Esophagus muscularis mucosa (tissue), 4 donors: ENCODE measurements at places on chromosomes 16 and 17. TPM values are rescaled to one million over a fixed set of nuclear protein-coding genes. Genes with fewer than 3 reads are reported as not detected.

ZNF768 gene
- 78.1 TPM for total RNA-seq

RAMP2 gene
- total RNA-seq = 45.2 TPM

PIGQ gene
- 46.4 TPM for total RNA-seq

FBXL16 gene
- 1.2 TPM for total RNA-seq

ALOX15B gene
- 1.3 TPM for total RNA-seq

CES1 gene
- total RNA-seq = 6.7 TPM

KRT9 gene
- total RNA-seq = not detected

CLEC3A gene
- 0.42 TPM for total RNA-seq

DNA sequence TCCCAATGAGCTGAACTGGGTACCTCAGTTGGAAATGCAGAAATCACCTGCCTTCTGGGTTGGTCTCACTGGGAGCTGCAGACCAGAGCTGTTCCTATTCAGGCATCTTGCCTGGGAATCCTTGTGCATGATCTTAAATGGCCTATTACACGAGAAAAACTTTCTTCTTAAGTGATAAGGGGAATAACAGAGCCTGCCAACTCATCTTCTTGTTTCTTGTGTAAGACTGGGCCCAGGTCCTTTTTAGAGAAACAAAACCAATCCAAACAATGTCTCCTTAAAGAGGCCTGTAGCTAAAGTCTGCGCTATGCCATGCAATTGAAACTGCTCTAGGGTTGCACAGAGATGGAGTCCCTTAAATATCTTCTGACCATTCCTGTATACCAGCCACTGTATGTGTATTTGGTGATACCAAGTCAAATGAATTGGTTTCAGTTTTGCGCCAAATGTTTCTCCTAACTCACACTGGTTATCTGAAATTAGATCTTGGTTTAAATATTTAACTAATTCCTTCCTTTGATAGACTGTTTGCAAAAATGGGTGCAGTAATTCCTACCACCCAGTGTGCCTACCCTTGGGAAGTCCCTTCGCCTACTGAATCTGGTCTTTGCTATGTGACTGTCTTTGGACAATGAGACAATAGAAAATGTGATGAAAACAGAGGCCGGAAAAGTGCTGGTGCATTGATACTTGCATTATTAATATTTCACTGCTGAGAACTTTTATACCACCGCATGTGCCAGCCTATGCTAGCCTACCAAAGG is 6.5 kb upstream of the CCL23 start:
- DNase-seq = no peak

- no peak for DNase-seq
Measured at GRCh38 chr16:1290063-1290501, 19.4 kb upstream of the UBE2I start.

DNA sequence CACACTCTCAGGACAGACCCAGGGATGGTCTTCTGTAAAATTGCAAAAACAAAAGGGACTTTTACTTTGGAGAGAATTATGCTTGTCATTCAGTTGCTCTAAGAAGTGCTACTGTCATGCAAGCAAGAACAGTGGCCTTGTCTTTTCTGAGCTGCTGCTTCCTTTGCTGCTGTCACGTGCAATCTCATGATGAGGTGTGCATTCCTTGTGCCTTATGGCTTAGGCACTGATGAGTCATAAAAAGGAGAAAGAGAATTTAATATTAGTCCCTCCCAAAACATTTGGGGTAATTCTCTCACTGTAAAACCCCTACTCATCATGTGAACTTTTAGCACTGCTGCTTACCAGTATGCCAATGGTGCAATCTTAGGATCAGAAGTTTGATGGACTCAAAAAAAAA is 2051.3 kb downstream of the TP53TG3F start:
- no peak for DNase-seq

- DNase-seq = no peak
Measured at GRCh38 chr16:75044800-75045361, 46.1 kb downstream of the ZNRF1 start.

- no peak for DNase-seq
Measured at GRCh38 chr17:2911755-2912111, 115.5 kb downstream of the RAP1GAP2 start.

DNA sequence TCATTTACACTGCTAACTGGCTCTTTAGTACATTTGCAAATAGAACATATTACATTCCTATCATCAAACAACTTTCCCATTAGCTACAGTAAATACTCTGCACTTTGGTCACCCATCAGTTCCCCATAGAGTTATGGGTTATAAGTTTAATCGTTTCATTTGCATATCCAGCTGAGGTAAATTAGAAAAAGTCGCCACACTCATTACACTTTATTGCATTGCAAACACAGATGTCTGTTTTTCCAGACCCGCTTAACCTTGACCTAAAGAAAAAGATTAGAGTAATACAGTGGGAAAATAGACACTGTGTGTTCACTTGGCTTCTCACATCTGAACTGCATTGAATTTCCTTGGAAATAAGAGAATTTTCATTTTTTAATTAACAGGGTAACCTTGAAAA is 213.1 kb upstream of the PSMD7 start:
- no peak for DNase-seq

DNA sequence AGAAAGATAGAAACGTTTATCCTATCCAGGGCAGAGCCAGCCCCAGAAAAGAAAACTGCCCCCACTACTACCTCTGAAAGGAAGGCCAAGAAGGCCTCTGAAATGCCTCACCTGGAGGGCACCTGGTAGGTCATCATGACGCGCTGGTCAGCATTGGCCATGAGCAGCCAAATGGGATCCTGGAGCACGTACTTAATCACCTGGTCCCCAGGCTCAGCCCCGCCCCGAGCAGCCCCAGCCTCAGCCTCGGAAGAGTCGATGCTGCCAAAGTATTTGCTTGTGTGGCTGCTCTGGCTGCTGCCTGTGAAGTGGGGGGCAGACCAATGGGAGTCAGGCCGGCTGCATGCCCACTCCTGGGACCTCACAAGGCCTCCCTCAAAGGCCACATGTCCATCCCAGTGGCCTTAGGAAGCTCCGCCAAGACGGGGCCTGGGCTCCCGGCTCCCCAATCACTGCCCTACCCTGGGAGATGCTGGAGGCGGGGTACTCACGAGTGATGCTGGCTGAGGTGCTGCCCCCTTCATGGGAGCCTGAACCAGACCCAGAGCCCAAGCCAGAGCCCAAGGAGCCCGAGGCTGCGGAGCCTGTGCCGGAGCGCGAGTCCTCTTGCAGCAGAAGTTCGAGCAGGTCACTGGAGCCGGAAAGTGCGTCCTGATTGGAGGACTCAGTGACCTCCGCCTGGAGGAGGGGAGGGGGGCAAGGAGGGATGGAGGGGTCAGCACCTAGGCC is 9.9 kb downstream of the PER1 start:
- DNase-seq = no peak

DNA sequence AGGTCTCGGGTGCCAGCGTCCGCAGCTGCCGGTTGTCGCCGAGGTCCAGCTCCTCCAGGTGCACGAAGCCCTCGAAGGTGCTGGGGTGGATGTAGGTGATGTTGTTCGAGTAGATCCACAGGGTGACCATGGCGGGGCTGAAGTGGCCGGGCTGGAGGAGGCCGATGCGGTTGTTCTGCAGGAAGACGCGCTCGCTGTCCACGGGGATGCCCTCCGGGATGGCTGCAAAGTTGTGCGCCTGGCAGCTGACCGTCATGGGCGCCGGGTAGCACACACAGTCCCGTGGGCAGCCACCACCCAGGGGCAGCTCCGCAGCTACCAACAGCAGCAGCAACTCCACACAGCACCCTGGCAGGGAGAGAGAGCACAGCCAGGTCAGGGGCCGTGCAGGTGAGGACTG is 87.7 kb downstream of the RTN4RL1 start:
- no peak for DNase-seq

DNA sequence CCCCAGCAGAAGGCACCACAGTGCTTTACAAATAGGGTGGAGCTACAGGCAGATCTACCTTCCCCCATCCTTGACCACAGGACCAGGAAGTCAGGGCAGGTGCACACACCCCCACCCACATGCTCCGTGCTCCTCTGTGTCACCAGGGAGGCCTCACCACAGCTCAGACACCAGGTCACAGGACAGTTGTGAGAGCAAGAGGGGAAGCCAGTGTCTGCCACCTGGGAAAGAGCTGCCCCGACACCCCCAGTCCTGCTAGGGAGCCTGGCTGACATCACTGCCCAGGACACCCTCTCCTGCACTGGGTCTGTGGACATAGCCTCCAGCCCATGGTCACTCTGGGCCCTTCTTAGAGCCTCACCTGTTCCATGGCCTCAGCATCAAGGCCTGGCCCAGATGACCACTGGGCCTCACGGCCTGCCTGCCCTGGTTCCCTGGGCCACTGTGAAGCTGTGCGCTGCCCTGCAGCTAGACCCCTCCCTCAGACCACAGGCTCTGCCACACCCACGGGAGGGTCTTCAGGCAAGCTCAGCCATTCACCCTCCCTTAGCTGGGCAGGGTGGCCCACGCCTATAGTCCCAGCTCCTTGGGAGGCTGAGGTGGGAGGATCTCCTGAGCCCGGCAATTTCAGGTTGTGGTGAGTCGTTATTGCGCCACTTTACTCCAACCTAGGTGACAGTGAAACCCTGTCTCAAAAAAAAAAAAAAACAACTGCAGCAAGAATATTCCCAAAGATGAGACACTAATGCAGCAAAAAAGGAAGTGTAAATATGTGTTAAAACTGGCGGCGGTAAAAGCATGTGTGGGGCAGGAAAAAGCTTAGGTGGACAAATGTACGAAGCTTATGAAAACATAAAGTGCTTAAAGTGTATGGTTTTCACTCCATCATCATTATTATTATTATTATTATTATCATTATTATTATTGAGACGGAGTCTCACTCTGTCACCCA is 14.2 kb downstream of the POLR3K start:
- DNase-seq = no peak

- DNase-seq = no peak
Measured at GRCh38 chr16:67936880-67937605, 393 bp upstream of the PSMB10 start.

DNA sequence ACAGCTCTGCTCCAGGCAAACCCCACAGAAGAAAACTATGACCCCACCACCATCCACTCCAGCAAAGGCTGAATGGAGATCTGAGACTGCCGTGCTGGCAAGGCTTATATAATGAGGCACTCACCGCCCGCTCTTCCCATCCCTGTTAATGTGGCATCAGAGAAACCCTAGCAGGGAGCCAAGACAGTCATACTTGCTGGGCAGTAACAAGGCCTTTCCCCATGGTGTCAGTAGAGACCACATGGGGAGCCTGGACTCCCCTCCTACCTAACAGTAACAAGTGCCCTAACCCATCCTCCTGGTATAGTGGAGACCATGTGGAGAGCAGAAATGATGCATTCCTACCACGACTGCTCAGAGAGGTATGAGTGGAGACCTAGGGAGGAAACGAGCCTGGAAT is 235.2 kb downstream of the C16orf78 start:
- no peak for DNase-seq

DNA sequence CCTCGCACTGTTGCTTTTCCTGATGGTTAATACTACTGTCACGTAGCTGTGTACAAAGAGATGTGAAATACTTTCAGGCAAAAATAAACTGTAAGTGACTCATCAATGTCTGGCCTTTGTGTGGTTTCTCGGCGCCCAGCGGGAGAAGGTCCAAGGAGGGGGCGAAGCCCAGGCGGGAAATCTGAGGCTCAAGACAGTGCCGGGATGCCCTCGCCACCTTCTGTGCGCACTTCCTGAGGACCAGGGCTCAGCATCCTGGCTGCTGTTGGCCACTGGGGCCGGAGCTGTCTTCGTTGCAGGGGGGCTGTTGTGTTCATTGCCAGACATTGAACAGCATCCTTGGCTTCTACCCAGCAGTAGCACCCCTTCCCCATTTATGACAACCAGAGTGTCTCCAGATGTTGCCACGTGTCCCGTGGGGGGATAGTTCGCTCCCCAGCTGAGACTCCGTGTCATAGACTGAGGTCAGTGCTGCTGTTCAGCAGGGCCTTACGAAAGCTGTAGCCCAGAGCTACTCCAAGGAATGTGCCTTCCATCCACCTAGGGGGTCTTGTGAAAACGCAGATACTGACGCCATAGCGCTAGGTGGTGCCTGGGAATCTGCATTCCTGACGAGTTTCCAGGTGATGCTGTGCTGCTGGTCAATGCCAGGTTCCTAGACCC is 67.3 kb upstream of the PLCG2 start:
- no peak for DNase-seq

- peak; percentile 84 for DNase-seq
Measured at GRCh38 chr17:56908001-56908542, 5.8 kb downstream of the TRIM25 start.

GRCh38 chr16:60329108-60329507 is 1595.0 kb upstream of the GOT2 start:
- no peak for DNase-seq

DNA sequence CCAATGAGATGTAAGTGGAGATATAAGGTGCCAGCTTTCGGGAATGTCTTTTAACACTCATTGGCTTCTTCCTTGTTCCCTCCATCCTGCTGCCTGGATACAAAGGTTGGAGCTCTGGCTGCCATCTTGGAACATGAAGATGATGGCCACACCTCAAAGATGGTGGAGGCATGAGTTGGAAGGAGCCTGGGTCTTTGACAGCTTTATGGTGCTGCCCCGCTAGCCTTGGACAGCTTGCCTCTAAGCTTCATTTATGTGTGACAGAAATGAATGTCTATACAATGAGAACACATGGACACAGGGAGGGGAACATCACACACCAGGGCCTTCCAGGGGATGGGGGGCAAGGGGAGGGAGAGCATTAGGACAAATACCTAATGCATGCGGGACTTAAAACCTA is 13.6 kb downstream of the GP2 start:
- DNase-seq = no peak

DNA sequence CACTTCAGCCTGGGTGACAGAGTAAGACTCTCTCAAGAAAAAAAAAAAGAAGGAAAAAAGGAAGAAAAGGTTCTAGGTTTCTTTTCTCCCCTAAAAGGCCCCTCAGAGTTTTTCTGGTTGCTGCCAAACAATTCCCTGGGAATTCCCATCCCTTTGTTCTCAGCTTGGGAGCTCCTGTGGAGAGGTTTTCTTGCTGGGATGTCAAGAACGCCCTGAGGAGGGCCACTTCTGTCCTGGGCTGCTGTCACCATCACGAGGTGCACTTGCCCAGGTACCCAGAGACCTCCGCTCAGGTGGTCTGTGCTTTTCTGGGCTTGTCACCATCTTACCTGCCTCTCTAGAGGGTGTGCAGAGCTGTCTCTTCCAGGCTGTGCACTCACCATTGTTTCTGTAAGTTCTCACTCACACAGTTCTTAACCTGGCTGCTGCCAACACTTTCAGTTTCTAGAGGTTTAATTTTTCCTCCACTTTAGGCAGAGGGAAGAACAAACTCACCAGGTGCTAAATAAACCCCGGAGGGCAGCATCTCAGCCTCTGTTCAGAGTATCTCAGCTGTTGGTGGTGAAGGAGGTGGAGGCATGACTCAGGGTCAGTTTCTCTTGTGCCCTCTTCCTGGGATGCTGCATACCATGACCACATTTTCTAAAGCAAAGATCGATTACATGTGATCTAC is 2.4 kb upstream of the COX6A2 start:
- DNase-seq = no peak
